ENCODE measurements at places on chromosomes 5 and 9.

DNA sequence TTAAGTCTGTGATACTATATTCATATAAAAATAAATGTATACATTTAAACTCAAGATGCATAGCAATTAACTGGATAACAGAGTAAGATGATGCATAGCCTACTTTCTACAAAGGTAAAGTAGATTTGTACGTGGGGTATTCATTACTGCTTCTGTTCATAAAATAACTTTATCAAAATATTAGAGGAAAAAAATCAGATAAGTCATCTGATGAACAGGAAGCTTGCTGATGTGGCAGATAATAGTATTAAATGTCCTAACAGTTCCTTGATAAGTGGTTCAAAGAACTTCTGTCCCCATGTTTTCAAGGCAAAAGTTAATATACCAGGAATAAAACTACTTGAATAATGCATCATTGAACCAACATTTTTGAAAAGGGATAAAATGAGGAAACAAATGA lies 123.7 kb downstream of the NFIB start:
- no peak for DNase-seq

DNA sequence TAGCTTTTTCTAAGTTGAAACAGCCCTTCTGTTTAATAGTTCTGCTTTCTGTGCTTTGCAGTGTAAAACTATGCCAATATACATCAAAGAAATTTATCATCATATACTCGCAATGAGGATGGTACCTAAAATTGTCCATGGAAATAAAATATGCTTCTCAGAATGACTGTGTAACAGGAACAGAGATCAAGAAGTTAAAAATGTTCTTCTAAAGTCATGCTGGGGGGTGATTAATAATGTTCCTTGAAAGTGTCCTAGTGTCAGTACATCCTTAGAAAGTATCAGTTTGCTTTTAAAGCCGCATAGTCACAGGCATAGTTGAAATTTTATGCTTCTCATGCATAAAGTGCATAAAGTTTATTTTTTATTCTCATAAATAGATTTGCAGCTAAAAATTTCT lies 4.0 kb upstream of the LRRC70 start:
- DNase-seq: no peak

DNA sequence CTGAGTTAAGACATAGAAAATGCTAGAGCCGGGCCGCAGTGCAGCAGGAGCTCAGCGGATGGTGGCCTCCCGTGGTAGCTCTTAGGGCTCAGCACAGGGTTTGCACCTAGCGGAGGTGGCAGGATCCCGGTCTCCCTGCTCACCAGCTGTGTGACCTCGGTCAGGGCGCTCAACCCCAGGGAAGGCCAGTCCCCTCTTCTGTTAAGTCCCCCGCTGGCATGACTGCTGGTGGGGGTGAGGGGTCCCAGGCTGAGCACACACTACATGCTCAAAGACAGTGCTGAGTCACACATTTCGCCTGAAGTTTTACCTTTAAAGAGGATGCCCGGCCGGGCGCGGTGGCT lies 39.0 kb downstream of the HRH2 start:
- DNase-seq: no peak

- no peak for DNase-seq
These were observed 51.3 kb downstream of the SLC12A7 start for GRCh38 chr5:1060535-1060981.

DNA sequence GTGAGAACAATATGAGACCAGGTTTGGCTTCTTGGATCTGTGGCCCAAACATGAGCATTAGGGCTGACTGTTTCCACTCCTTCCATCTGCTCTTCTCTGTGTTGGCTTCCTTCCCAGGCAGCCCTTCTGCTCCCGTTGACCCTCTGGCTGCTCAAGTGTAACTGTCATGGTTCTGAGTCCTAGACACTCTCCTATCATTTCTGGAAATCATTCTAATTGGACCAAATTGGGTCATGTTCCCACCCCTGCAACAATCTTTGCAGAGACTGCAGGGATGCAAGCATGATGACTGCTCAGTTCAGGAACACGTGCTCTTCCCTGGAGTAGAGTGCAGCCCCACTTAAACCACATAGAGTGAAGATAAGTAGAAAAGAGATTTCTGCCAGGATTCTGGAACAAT lies 741.4 kb downstream of the TAF11L14 start:
- no peak for DNase-seq

DNA sequence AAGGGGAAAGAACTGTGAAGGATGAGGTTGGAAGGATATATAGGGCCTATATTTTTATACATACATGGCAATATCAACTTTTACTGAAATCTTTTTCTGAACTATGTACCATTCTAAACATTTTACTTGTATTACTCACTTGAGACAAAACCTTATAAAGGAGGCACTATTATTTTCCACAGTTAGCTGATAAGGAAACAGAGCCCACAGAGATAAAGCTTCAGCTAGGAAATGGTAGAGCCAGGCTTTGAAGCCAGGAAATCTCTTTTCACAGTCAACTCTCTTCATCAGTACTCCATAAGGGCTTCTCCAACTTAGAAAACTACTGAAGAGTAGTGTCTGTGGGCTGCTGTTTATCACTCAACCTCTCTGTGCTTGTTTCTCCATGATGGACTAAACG lies 613.7 kb downstream of the PRELID2 start:
- no peak for DNase-seq

DNA sequence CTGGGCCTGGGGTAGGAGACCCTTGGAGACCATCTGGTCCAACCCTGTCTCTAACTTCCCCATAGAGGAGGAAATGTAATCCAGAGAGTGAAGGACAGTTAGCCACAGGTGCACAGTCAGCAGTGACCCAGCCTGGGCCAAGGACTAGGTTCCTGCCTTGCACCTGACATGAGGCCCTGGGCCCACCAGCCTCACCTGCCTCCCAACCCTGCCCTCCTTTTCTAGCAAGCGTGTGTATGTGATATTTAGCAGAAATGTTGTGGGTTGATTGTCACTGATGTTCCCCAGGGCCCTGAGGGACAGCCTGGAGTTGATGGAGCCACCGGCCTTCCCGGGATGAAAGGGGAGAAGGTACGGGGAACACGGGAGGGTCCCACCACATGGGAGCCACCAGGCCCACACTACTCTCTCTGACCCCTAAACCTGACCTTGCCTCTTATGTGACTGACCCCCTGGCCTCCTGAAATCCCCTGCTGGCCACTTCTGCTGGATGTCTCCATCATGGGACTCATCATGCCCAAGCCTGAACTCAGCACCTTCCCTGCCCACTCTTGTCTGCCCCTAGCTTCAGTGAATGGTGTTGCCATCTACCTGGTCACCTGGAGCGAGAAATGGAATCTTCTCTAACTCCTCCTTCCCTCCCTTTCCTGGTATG lies 79.2 kb upstream of the TGFBR1 start:
- no peak for DNase-seq

GRCh38 chr9:90331826-90332575 lies 310.6 kb downstream of the DIRAS2 start:
- peak; percentile 78 for DNase-seq

GRCh38 chr5:72366324-72366976 lies 46.3 kb downstream of the PTCD2 start:
- DNase-seq: peak; percentile 79

DNA sequence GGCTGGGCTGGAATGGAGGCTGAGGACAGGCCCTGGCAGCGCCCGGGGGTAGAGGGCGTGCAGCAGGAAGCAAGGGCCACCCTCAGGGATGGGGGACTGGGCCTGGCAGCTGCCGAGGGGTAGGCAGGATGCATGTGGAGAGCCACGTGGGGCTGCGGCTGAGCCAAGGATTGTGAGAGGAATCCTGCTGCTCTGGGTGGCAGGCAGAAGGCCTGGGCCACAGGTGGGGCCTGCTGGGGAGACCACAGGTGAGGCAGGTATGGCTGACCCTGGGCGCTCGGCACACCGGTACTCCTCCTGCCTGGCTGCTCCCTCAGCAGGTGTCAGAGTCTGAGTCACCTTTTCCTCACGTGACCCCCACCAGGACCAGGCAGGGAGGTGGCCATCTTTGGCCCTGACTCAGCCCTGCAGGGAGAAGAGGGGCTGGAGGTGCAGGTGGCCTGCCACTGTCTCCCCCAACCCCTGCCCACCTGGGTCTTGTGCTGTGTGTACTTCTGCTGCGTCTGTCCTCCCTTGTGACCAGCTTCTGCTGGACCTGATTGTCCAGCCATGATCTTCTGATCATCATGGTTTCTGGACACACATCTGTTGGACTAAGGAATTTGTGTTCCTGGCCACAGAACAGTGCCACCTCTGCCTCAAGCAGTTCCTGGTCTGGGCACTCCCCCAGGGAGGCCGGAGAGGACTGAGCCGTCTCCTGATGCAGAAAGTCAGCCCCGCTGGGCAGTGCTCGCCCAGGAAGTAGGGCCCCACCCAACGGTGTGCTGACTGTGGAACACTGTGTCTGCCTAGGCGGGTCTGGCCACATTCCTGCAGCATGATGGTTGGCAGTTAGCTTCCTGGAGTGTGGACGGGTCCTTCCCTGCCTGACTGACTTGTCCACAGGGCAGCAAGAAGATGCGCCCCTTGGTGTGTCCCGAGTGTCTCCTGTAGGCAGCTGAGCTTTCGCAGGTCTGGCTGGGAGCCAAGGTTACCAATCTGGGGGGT lies 6.4 kb downstream of the ARRDC1 start:
- DNase-seq: peak; percentile 53

DNA sequence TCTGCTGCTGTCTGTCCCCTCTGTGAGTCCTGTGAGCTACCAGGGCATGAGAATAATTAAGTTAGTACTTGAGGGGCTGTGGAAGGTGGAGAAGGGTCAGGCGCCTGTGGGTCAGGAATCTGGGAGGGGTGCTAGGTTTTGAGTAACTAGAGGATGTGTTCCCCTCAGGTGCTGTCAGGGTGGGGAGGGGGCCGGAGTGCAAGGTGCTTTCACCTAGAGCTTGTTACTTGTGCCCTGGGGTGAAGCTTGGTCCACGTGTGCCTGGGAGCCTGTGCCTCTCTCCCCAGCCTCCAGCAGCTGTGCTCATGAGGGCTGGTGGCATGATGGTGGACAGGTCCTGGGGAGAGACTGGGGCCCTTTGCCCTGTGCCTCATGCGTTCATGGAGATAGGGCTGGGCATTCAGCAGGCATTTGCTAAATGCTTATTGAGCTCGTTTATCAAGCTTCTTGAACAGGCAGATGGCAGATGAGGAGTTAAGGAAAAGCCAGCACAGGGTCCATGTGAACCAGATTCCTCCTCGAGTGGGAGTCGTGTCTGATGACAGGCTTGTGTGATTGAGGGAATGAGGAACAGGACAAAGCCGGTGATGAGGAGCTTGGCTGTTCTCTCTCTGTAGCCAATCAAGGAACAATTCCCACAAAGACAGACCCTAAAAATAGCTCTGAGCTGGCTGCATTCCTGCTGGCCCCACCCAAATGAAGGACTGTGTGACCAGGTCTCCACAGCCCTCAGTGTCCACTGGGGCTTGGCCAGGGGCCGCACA lies 40.9 kb downstream of the CACNA1B start:
- no peak for DNase-seq

GRCh38 chr5:43216941-43217340 lies 24.9 kb downstream of the NIM1K start:
- no peak for DNase-seq

DNA sequence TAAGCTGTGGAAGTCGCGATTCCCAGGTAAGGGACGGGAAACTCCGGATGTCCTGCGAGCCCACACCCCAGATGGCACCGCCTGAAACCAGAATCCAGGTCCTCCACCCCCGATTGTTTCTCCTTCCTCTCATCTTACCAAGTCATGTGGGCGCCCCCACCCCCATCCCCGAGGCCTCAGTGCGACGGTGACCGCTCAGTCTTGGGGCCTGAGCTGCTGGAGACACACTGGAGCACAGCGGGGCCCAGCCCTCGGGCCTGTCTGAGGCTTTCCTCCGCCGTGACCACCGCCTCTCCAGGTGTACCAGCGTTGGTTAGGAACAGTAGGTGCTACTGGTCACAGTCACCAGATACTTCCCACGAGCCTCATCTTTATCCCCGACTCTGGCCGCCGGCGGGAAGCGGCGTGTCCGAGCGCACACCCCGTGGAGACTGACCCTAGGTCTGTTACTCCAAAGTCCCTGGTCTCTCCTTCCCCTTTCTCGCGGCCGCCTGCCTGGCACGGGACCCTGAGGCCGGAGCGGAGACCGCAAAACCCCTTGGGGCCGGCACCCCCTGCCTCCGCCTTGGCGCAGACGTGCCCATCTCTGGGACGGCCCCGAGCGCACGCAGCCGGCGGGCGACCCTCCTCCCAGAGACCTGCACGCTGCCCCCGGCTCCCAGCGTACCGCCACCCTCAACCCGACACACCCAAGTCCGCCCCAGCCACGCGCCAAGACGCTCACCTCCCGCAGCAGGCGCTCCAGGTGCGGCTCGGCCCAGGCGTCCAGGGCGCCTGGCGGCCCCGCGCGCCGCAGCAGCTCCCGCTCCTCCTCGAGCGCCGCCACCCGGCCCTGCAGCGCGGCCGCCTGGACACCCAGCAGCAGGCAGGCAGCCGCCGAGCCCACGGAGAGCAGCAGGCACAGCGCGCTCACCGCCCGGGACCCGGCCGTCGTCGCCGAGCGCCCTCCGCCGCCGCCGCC lies 733 bp downstream of the COL23A1 start:
- DNase-seq: peak; percentile 32

DNA sequence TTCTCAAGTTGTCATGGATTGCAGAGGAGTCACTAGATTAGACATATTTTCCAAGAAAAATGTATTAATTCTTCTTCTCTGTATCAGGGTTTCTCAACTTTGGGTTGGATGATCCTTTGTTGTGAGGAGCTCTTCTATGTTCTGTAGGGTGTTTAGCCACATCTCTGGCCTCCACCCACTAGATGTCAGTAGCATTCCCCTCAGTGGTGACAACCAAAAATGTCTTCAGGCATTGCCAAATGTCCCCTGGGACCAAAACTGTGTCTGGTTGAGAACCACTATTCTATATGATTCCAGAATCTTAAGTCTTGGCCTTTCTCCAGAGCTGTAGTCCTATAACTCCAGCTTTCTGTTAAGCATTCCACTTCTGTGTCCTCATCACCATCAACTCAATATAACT lies 220.9 kb downstream of the KIAA0825 start:
- peak; percentile 2 for DNase-seq

- DNase-seq: no peak
These were observed 132.7 kb downstream of the PAPPA start for GRCh38 chr9:116286297-116286696.

DNA sequence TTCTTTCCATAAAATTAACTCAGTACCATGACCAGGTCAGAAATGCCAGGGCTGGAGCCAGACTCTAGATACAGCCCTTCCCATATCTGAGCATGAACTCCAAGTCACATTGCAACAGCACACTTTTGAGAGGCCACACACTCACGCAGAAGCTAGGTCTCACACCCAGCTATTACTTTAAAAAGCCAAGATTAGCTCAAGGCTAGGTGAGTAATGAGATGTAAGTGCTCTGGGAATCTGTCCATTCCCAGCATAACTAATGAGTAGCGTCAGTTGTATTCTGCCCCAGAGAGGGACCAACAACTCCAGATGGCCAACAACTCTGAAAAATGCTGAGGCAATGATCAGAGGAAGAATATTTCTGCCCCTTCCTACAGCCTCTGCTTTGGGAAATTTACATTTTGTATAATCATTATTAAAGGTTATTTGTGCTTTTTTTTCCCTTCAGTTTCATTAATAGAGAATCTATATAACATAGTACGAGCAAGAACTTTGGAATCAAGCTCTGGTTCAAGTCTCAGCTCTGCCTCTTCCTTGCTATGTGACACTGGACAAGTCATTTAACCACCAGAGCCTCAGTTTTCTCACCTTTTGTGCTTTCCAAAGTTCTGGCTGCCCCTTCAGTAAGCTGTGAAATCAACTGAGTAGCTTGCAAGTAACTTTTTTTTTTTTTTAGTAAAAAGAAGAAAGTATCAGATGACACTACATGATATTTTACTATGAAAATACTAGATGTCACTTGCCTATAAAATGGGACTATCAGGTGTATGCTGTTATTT lies 118.3 kb downstream of the NR6A1 start:
- peak; percentile 88 for DNase-seq

- no peak for DNase-seq
These were observed 260.0 kb upstream of the ST8SIA4 start for GRCh38 chr5:101163088-101163487.

- no peak for DNase-seq
These were observed 156.3 kb upstream of the FST start for GRCh38 chr5:53323943-53324642.
